ENCODE measurements at places on chromosomes 4 and X.

DNA sequence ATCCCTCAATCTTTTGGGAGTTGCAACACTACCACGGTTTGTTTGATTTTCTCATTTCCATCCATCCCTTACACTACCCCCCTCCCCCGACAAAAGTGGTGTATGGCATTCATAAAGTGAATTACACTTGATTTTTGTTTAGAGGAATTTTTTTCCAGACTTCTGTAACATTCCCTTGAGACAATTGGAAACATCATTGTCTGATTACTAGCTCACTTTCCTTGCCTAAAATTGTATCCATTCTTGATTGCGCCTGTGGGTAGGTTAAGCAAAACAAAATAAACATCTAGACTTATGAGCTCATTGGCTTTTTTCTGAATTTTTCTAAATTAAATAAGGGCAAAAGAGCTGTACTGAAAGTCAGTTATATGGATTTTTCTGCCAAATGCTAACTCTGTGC lies 3.5 kb downstream of the GPC3 start:
- DNase-seq, result no peak

DNA sequence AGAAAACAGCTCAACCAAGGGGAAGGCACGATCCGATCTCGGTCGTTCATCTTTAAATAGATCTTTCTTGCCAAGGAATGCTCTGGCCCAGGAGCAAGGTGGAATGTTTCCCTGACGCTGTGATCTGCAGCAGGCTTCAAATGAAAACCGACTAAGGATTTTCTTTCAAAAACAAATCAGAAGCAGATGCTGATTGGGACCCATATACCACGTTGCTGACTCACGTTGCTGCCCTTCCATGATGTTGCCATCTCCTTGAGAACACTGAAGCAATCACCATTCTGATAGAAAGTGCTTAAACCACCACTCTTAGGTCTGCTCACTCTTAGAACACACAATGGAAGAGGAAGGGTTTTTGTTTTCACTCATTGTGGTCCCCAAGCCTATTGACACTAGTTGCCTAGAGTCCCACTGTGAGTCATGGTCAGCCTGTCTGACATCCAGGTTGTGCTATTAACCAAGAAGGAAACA lies 26.1 kb downstream of the LAMTOR3 start:
- no peak for DNase-seq

- no peak for DNase-seq
Observed at GRCh38 chr4:52838729-52839586, 23.2 kb upstream of the RASL11B start.

GRCh38 chr4:10180927-10181744 lies 64.5 kb upstream of the WDR1 start:
- DNase-seq, result no peak
